Anterior cingulate cortex (tissue), 58 donors: ENCODE measurements at places on chromosomes 1 and 21.

- DNase-seq, result no peak
Observed at GRCh38 chr1:221987860-221988520, 246.1 kb upstream of the DUSP10 start.

DNA sequence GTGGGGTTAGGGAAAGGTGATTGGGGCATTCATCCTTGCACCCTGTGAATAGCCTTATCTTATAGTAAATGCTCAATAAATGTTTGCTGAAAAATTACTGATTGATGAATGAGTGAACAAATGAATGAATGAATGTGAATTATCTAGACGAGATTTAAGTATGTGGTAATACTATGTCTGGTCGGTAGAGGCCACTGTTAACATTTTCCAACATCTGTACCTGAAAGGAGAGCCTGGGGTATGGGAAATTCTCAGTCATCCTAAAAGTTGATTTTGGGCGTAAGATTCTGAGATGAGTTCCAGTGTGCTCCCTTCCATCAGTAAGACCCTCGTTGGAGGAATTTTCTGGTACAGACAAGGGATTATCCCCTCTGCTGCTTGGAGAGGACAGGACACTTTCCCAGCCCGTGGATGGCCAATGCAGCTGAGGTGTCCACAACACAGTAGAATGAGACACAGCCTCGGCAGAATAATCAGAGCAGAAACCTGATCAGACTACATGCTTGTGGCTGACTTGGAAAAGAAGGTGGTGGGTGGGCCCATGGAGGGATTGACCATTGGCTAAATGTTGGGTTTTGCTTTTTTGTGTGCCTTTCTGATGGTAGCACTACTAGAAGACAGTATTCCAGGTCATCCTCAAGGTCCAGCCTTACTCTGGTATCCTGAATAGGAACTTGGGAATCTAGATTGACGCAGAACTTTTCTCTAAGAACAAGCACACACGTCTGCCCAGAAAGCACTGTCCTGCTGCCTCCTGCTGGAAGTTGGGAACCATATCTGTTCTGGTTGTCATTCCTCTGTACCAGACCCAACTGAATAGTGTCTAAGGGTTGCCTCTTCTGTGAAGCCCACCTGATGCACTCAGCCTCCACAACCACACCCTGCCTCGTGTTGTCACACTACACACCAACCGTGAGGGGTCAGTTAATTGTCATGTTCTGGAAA is 262.0 kb downstream of the TNR start:
- no peak for DNase-seq

DNA sequence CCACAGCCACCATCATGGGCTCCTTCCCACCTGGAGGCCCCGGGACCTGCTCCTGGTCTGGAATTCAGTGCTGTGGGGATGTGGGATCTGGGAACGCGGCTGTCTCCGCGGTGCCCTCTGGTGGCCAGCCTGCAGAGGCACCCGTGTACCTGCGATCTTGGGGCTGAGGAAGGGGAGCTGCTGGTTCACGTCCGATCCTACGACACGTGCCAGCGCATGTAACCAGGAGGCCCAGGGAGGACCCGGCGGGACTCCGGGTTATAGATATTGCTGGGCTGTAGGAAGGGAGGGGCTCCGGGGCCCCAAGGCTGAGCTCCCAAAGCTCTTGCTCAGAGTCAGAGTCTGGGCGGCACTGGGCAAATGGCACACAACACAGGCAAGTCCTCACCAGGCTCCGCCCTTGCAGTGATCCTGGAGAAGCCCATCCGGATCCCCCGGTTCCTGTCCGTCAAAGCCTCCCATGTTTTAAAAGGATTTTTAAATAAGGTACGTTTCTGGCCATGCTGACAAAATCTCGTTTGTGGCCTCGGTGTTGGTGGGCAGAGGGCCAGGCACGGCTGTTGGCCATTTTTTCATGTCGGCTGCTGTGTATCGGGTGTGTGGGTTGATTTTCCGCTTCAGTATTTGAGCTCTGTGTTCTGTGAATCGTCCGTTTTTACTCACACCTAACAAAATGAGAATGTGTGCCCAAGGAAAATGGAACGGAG is 20.1 kb downstream of the FAAP20 start:
- DNase-seq, result no peak

- no peak for DNase-seq
Observed at GRCh38 chr1:19033926-19034680, 77.6 kb upstream of the IFFO2 start.
